ENCODE measurements at places on chromosomes 13 and 19.

- DNase-seq: no peak
These were observed 66.8 kb downstream of the TBC1D4 start for GRCh38 chr13:75415171-75415570.

DNA sequence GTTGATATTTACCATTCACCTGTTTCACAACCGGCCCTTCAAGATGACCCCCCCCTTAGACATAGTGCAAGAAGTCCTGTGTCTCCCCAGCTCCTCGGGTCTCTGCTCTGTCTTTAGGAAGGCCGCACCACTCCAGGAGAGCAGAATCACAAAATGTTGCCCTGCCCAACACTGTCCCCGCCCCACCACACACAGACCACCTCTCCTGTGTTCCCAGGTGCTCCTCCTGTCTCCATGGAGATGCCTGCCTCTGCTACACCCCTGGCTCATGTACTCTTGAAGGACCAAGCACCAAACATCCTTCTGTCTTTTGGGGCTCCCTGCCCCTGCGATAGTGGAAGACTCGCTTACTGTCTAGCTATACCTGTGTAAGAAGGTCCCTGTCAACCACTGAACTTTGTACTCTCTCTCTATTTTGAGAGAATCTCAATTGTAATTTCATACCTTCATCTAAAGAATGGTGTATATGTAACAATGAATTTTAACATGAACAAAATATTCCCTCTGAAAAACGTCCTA lies 9.6 kb upstream of the TNFRSF19 start:
- DNase-seq: no peak

GRCh38 chr13:39881887-39882286 lies 226.4 kb downstream of the COG6 start:
- peak; percentile 81 for DNase-seq

GRCh38 chr13:45521297-45521696 lies 56.6 kb downstream of the COG3 start:
- DNase-seq: peak; percentile 82

DNA sequence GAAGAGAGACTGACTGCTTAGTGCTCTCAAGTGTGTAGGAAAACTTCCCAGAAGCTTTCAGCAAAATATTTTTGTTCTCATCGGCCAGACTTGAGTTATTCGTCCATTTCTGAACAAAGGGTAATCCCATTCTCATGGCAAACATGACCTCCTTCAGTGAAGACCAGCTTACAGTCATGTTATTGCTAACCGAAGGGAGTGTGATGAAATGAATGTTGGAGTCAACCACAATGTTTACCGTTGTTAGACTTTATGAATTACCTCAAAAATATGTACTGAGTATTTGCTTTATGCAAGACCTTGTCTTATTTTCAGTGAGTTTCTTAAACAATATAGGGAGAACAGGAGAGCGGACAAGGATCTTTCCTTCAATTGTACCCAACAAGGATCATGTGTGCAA lies 228.6 kb downstream of the LMO7 start:
- DNase-seq: peak; percentile 98

DNA sequence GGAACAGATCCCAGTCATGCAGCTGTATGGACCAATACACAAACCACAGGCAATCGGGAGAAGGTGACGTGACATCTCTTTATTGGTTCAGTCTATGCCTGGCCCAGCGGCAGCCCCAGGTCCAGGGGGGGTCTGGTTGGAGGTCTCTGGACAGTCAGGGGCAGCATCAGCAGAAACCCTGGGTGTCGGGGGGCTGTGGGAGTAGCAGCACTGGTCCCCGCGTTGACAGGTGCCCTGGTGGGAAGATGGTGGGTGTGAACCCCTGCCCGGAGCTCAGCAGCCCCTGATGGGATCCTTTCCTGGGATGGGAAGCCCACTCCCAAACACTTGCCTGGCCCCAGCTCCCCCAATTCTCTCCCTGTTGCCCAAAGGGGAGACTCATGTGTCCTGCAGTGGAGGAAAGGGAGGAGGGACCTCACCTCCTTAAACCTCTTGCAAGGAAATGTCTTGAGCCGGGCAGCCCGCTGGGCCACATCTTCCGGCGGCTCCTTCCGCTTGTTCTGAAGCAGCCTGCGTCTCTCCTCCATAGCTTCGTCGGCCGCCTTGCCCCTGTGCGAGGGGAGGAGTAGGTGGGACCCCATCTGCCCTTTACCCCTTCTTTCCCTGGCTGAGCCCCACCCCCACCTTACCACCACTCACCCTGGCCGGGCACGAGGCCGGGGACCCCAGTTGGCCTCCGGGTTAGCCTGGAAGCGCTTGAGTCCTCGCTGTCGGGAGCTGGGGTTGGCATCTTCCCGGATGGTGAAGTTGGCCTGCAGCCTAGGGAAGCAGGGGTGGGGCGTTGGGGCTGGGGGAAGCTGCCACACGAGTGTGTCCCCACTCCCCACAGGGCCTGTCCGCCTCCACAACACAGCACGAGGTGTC lies 2.4 kb upstream of the LYL1 start:
- no peak for DNase-seq

- DNase-seq: no peak
These were observed 1.2 kb downstream of the CD33 start for GRCh38 chr19:51226067-51226466.

GRCh38 chr13:41631296-41631965 lies 174.1 kb downstream of the RGCC start:
- DNase-seq: no peak

- no peak for DNase-seq
These were observed 31.9 kb downstream of the INTS6 start for GRCh38 chr13:51420681-51421490.

DNA sequence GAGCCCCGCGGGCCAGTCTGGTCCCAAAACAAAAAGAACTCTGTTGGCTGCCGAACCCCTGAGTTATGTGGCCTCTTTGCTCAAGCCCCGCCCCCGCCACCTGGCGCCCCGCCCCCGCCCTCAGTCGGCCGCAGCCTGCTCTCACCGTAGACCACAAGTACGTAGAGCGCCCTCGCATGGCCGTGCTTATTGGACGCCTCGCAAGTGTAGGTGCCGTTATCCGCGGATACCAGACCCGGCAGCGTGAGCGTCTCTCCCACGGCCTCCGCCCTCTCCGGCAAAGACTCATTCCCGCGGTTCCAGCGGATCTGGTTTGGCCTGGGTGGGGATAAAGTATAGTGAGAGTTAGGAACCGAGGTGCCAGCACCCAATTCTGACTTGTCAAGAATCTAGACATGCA lies 5.5 kb upstream of the ZNF428 start:
- no peak for DNase-seq

DNA sequence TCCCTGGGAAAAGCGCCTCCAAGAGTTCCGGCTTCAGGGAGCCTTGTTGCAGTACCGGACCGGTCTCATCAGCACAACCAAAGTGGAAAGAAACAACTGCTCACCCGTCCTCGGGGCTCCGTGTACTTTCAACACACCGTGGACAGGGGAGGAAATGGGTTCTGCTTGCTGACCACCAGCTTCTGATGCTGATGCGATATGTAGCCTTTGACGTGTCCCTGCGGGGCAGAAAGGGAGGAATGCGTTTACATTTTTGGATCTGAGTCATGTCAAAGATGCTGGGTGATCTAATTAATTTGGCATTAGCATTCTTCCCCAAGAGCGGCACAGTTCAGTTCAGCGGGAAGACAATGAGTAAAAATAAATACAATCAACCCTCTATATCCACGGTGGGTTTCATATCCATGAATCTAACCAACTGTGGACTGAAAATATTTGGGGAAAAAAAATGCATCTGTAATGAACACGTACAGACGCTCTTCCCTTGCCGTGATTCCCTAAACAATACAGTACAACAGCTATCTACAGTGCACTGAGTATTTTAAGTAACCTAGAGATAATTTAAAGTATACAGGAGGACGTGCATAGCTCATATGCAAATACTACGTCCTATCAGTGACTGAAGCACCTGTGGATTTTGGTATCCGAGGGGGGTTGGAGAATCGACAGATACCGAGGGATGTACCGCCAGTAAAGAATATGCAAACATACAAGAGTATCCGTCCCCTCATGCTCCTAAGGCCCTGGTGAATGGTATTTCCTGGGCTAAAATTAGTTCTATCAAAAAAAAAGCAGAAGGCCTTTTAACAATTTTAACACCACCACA lies 19.8 kb downstream of the PROZ start:
- peak; percentile 99 for DNase-seq

GRCh38 chr13:29674532-29674931 lies 79.0 kb upstream of the SLC7A1 start:
- DNase-seq: peak; percentile 4

- DNase-seq: no peak
These were observed 21.9 kb downstream of the CEBPA start for GRCh38 chr19:33280351-33280921.

GRCh38 chr19:52397310-52398080 lies at the start of gene ZNF528:
ZNF528 (plus strand) TSS chr19:52397849; CDS start chr19:52402014, 4,165 bp downstream.
- DNase-seq: peak; percentile 93

GRCh38 chr19:21474671-21475181 lies 30.7 kb upstream of the ZNF429 start:
- peak; percentile 83 for DNase-seq

- DNase-seq: no peak
These were observed 15.1 kb downstream of the RAB20 start for GRCh38 chr13:110546378-110546777.

DNA sequence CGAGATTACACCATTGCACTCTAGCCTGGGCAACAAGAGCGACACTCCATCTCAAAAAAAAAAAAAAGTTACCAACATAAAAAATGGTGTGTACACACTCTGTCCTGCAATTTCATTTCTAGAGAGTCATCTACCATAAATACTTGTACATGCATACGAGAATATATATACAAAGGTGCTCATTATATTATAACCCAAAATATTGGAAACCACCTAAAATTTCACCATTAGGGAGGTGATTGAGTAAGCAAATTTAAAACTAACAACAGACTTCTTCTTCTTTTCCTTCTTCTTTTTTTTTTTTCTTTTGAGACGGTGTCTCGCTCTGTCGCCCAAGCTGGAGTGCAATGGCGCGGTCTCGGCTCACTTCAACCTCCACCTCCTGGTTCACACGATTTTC lies 7.4 kb upstream of the C5AR1 start:
- no peak for DNase-seq

DNA sequence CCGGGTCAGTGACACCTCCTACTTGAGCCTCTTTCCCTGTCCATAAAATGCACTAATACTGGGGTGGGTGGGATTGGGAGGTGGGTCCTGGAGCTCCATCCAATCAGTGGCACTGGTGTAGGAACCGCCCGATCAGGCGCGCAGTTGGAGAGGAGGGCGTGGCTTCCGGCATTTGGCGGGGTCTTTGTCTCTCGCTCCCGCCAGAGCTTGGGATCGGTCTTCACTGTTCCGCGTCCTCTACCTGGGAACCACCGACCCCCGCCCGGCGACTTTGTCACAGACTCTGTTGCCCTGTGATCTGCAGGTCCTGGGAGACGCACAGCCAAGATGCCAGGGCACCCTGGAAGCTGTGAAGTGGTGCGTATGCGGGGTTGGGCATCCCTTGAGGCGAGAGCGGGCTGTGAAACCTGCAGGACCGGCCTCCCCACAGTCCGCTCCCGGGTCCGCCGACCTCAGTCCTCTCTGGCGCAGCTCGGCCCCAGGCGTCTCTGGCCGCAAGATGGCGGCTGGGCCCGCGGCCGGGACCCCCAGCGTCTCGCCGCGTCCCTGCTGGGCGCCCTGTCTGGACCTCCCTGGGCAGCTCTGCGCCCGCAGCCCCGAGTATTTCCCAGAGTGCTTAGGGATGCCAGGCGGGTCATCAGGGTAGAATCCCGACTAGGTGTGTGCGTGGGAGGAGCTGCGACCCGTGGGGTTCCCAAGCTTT lies 41.6 kb upstream of the ZNF730 start:
- peak; percentile 77 for DNase-seq

DNA sequence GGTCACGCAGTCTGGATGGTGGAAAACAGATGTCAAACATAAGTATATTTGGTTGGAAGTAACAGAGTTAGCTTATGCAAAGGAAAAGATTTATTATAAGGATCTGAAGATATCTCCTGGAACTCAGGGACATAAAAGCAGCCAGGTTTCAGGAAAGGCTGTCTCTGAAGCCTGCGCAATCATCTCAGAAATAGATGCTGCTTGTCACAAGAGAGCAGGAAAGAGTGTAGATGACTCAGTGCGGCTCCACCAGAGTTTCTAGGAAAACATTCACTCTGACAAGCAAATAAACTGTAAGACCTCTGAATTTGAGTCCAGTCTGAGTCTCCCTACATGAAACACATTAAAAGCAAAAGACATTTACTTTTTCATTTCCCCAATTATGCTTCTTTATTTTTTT lies 220.4 kb upstream of the HTR2A start:
- DNase-seq: peak; percentile 48

DNA sequence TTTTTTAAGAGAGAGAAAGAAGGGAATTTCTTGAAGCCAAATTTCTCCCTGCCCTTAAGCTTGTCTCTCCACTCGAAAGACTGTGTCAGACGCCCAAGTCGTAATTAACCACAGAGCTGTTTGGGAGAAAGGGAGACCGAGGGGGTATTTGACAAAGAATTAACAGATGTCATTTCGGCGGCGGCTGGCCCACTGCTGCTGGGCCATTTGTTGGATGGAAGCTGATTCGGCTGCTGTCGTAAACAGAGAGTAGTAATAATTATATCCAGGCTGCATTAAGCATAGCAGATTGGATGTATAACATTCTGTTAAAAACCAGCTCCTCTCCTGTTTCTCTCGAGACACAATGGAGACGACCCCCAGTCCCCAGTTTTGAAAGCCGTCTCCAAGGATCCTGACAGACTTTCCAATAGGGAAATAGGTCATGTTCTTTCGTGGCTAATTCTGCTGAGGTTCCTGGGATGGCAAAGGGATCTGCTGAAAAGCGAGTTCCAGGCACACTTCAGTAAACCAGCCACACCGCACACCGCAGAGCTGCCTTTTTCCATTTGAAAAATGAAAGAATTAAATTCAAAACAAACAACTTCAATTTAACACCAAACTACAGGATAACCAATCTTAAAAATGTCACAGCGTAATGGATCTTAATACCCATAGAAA lies 71.5 kb downstream of the KCTD15 start:
- DNase-seq: no peak

DNA sequence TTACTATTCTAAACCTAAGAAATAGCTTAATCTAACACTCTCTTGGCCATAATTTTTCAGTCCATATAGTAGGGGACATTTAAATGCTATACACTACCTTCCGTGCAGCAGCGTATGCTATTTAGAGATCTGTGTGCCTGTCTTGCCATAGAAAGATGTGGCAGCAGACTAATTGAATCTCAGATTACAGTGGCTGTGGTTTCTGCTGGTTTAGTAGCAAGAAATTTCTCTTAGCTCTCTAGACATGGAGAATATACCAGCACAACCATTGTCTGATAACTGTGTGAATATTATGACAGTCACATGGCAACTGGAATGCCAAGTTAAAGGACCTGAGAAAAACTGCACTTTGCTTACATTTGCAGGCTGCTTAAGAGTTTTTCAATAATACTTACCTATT lies 672.4 kb upstream of the MIR17HG start:
- no peak for DNase-seq

- DNase-seq: no peak
These were observed at the start of gene NPAS1 for GRCh38 chr19:47019431-47020041. NPAS1 (plus strand) TSS chr19:47019837; CDS start chr19:47021048, 1,211 bp downstream.

DNA sequence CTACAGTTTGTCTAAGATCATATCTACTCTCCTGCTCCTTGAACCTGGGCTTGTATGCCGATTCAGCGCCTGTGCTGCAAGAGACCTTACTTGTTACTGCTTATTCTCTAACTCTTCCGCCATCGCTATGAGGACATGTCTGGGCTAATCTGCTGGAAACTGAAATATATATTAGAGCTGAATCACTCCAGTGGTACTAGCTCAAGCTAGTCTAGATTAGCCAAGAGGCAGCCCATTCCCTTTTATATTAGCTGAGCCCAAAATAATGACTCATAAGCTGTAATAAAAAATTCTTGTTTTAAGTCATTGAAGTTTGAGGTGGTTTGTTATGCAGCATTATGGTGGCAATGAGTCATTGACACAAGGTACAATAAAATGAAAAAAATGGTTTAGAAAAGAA lies 52.8 kb downstream of the SLC6A16 start:
- DNase-seq: peak; percentile 74

- no peak for DNase-seq
These were observed 5.1 kb downstream of the REEP6 start for GRCh38 chr19:1495799-1496713.
